ENCODE measurements at places on chromosomes 5 and 9.

DNA sequence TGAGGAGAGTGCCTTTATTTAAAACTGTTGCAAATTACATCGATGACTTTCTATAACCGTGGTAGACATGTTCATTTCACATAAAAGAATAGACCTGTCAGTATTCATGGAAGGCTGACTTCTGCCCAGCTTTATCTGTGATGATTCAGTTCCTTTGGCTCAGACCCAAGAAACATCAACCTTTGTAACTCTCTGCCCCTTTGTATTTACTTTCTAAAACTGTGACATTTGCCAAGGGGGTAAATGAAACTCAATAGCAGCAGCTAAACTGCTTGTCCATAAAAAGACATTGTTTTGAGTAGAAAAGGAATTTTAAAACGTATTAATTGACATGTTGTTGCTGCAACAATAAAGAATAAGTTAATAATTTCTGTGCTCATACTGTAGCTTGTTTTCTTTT, 137.8 kb upstream of the ANKH start:
- DNase-seq: no peak

DNA sequence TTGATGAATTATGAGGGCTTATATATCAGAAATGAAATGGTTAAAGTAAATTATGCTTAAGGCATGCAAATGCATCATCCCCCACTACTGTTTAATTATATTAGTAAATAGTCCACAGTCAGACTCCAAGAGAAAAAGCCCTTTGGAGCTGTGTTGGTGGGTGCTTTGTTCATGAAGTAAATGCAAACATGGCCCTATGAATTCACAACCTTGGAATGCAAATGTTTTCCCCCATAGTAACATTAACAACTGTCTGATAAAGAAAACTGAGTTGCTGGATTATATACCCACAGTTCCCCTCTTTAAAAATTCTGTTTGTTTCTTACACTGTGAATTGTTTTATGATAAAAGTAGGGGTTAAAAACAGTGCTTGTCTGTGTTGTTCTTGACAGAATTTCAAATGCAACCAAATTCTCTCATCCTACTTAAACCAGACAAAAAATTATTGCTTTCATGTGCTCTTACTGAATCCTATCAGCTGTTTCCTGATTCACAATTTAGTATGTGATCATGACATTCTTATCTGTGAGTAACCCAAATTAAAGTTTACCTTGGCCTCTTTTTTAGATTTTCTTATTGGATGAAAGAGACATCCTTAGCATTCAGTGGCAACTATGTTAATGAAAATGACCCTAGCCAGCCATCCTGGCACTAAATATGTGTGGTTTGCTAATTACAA, 48.5 kb upstream of the SNCAIP start:
- DNase-seq: no peak

DNA sequence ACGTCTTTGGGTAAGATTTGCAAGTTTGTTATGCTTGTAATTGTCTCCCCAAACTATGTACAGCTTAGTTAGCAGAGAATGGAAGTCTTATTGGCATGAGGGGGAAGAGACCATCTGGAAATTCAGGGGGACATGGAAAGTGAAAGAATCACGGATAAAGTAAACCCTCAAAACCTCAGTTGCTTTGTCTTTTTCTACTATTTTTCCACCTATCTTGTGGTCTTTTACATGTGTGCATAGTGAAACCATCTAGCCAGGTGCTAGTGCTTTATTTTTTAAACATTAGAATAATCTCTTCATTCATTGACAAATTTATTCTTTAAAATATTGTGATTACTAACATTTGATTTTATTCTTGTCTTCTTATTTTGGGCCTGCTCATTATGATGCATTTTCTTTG, 441.1 kb upstream of the RORB start:
- DNase-seq: no peak

DNA sequence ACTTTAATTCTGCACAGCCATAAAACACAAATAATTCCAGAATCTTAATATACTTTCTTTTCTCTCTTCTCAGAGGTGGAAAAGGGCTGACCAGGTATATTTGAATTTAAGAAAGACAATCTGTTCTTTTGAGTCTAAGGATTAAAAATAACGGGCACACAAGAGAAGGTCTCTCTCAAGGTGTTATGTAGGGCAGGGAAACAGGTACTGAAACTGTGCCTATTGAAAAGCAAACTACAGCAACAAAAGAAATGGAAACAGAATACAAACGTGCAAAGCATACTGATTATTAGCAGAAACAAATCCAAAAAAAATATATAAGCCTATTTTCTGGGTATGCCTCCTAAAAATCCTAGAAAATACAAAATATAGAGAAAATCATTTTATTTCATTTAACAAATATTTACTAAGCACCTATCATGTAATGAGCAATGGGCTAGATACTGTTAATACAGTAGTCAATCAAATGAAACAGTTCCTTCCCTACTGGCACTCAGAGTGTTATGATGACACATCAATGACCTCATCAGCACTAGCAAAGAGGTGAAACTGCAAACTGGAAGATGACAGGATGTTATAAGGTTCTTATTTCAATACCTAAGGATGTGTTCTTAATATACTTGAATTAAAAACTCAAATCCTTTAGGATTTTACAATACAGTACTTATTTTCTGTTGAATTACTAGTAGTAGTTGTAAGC, 87.7 kb downstream of the AUH start:
- no peak for DNase-seq

GRCh38 chr9:137269231-137269772, 8.2 kb upstream of the TOR4A start:
- DNase-seq: no peak

- no peak for DNase-seq
These were observed 73.6 kb upstream of the ALDH1B1 start for GRCh38 chr9:38318759-38319495.

DNA sequence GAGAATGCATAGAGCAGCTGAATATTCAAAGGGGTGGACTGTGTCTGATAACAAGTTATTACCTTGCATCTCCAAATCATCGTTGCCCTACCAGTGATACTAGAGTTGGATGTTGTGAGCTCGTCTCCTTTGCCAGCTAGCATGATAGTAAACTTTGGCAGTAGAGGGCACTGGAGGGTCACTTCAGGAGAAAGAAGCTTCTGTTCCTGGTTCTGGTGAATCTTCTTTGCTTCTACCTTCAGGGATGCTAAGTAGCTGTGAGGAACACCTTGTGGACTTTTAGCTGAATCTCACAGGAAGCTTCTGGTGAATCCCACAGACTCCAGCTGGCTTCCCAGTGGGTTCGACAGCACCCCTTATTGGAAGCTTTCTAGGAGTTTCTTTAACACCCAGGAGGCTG, 626.6 kb upstream of the SGCD start:
- no peak for DNase-seq

DNA sequence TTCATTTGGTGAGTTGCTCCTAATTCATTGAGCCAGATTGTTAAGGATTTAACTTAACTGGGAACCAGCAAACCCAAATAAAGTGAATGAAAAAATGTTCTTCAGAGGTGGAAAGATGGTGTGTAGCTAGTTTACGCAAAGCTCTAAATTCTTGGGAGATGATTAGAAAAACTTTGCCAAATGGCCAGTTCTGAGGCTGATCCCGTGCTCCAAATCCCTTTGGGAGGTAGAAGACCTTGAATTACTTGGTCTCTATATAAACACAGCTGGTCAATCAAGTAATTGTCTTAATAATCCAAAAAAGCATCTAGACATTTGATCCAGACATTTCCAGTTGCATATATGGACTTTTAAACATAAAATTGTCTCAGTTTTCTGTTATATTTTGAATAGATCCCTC, 11.4 kb downstream of the ACTL7B start:
- no peak for DNase-seq

DNA sequence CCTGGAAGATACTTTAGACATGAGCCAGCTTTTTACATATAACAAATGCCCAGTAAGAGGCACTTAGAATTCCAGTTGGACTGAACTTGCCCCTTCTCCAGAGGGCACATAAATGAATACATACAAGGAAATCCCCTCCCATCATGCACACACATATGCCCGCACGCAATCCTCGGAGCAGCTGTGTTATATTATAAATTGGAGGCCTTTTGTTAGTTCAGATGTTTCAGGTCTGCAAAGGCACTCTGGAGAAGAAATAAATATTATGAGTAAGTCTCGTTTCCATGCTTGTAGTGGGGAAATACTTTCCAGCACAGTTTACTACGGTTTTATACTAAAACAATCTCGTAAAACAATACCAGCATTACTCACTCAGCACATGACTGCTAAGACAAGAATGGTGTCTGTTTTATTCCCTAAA, 17.6 kb upstream of the MUSK start:
- no peak for DNase-seq

DNA sequence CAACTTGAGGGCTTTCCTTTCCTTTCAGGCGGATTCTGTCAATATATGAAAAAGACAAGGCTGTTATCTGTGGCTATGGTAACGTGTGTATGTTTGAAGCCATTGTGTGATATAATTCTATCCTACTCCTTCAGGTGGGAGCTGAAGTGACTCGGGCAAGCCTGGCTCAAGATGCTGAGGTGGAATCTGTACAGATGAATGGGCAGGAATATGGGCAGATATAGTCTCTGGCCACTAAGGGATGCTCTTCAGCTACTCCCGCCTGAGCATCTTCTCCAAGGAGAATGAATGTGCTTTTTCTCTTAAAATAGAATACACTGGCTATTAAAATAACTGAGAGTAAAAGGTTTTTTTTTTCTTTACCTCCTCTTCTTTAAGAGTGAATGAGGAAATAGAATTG, 244.8 kb downstream of the ADGRV1 start:
- no peak for DNase-seq

DNA sequence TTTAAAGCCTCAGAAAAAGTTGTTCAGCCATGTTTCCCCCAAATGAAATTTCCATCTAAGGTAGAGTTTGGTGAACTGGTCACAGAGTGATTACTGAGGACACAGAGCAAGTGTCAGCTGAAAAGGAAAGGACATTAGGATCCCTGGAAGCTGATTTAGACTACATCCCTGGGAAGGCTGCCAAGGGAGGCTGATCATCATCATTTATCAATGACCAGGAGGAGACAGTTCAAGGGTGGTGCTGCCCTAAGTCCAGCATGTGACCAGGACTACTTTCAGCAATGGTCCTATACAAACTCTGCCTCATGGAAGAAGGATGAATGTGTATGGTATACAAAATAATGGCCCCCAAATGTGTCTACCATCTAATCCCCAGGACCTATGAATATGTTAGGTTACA, 120.6 kb downstream of the PIK3R1 start:
- no peak for DNase-seq
